ENCODE measurements at places on chromosomes 1 and 21. TPM values are rescaled to one million over a fixed set of nuclear protein-coding genes. Genes with fewer than 3 reads are reported as not detected.

GRCh38 chr1:78673120-78673519 lies 23.5 kb downstream of the IFI44 start:
- no peak for DNase-seq

- no peak for DNase-seq
Measured at GRCh38 chr1:31193729-31194128, 46.0 kb downstream of the NKAIN1 start.

DNA sequence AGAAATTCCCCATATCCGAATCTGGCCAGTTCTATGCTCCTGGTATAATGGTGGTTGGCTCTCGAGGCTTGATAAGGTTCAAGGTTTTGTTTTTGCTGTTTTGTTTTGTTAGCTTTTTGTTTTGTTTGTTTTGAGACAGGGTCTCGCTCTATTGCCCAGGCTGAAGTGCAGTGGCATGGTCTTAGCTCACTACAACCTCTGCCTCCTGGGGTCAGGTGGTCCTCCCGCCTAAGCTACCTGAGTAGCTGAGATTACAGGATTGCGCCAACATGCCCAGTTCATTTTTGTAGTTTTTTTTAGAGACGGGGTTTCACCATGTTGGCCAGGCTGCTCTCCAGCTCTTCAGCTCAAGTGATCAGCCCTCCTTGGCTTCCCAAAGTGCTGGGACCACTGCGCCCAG lies 109.1 kb upstream of the ERRFI1 start:
- DNase-seq = no peak

NFYC gene
- 82.2 TPM for total RNA-seq

SMCP gene
- not detected for total RNA-seq

PDZK1IP1 gene
- not detected for total RNA-seq

DNA sequence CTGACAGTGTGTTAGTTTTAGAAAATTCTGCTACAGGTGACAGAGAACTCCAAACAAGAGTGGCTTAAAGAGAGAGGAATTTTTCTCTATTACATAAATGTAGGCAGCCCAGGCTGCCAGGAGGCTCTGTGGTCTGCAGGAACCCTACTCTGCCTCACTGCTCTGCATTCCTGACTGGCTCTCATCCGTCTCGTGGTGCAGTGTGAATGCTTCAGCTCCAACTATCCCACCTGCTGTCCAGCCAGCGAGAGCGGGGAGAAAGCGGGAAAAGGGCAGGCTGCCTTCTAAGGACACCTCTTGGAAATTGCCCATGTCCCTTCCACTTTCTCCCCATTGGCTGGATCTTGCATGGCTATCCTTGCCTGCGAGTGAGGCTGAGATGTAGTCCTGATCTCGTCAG lies 131.3 kb downstream of the PEX14 start:
- DNase-seq = no peak

DNA sequence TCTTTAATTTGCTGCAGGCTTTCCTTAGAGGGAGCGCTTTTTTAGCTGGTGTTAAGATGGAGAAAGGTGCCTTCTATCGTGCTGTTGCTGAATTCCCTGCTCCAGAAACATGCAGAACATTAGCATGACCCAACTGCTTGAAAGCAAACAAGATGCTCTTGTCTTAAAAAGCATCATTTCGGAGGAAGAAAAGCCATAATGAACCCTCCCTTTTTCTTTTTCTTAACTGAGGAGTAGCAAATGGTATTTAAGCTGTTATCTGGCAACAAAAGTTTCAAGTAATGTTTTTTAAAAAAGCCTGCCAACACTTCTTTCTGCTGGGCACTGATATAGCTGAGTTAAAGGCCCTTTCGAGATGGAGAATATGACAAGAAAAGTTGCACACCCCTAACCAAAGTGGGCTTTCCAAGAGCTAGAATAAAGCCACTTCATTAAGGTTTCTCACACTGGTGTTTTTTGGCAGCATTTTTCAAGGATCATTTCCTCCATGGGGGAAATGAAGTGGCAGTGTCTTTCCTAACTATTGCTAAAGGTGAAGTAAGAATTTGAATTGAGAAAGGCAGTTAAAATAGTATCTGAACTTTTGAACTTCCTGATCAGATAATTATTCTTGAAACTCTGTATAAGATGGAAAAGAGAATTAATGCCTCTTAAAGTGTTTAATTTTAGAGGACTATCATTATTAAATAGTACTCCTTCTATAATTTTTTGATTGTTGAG lies 38.8 kb downstream of the ST6GALNAC5 start:
- DNase-seq = no peak

DNA sequence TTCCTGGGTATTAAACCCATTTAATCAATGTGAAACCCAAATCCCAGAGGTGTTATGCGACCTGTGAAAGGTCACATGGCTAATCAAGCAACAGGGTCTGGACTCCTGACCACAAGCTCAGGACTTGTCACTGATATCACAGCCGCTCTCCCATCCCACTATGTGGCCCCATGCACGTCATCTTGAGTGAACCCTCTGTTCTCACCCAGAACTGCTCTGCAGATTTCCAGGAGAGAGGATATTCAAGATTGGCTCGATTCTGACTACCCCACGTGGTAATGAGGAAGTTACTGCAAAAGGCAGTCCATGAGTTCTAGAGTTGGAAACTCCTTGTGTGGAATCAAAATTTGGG lies 173.5 kb upstream of the ETV3 start:
- DNase-seq = no peak

- DNase-seq = no peak
Measured at GRCh38 chr1:23825762-23826522, 713 bp upstream of the HMGCL start.

GRCh38 chr1:113917400-113918082 lies 11.6 kb upstream of the HIPK1 start:
- DNase-seq = no peak

KAZN gene
- total RNA-seq = 3.2 TPM

DNA sequence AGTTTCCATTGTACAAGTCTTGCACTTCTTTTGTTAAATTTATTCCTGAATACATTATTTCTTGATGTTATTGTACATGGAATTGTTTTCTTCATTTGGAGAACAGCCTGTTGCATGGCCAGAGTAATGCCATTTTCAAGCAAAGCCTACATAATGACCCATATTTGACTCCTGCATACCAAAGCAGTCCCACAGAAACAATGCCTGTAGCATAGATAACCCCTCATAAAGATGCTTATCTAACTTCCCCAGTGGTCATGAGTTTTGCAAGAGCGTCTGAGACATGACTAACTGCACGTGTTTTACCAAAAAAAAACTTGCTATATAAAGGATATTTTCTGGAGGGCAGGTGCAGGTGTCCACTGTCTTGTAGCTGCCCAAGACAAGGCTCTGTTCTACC lies 30.3 kb upstream of the RLF start:
- DNase-seq = no peak

GRCh38 chr1:87972811-87973210 lies 644.1 kb downstream of the LMO4 start:
- no peak for DNase-seq

DNA sequence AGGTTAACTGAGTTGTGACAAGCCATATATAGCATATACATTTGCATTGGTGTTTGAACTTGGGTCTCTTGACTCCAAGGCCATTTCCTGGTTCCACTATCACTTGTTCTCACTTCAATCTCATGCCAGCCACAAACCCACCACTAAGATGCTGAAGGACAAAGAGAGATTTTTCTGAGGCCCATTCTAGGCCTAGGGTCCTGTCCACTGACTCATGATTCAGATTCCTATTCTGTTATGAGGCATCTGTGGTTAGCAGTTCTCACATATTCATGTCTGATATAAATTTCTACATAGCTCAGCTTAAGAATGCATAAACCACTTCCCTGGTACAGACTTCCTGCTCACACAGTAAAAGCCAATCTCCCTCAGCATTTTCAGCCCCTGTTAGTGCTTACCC lies 326.1 kb upstream of the BEND5 start:
- DNase-seq = no peak

GRCh38 chr1:205190845-205191577 lies 20.5 kb downstream of the DSTYK start:
- no peak for DNase-seq

DNA sequence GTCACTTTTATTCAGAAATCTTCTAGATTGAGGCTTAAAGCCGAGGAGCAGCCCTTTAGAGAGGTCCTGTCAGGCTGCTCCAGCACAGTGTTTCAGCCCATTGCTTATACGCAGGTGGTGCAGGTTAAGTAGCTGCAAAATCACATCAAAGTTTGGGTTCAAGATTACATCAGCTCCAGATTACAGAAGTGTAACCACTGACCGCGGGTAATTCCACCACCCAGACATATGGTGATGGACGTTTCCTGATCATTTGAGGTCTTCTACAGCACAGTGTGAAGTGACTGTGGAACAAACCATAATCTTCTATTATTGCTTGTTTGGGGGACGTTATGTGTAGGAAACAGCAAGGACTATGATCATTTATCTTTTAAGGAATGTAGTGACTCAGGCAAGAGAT lies 11.8 kb downstream of the C1orf115 start:
- no peak for DNase-seq

FUCA1 gene
- total RNA-seq = 16.1 TPM

DYNLT5 gene
- 0.48 TPM for total RNA-seq

- DNase-seq = peak; percentile 74
Measured at GRCh38 chr1:171141688-171142415, 43.2 kb upstream of the FMO2 start.

GRCh38 chr1:12518931-12519692 lies 98.9 kb downstream of the DHRS3 start:
- peak; percentile 56 for DNase-seq

FMO2 gene
- 17.8 TPM for total RNA-seq

DNA sequence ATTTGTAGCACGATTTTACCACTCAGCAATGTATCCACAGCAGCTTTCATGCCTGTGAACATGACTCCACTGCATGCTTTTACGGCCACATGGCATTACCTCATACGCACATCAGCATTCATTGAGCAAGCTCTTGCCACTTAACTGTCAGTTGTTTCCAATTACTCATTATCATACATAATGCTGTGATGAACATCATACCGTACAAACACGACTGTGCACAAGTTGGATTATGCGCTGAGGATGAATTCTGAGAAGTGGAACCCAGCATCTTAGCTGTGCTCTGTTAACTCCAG lies 9.6 kb downstream of the UMODL1 start:
- no peak for DNase-seq

- peak; percentile 26 for DNase-seq
Measured at GRCh38 chr1:156943756-156944155, 23.3 kb downstream of the LRRC71 start.

GRCh38 chr1:151367658-151368392 lies 4.7 kb downstream of the SELENBP1 start:
- DNase-seq = no peak

KRTAP7-1 gene
- not detected for total RNA-seq

DNA sequence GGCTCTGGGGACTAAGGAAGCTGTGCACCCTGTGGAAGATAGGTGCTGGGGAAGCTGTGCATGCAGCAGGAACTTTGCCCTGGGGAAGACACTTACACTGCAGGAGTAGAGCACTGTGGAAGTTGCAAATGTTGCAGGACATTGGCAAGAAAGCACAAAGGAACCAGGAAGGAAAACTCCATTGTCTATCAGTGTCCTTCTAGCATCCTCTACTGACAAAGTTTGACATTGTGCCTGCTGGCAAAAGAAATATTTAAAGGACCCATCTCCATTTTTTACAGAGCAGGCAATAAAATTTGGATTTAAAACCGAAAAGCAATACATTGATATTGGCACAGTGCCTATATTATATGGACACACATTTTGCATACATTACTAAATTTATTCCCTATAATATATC lies 394.1 kb downstream of the PBX1 start:
- no peak for DNase-seq

S100A9 gene
- 350 TPM for total RNA-seq

CNKSR1 gene
- 0.60 TPM for total RNA-seq

OR2T33 gene
- total RNA-seq = not detected

NPL gene
- 62.7 TPM for total RNA-seq

- no peak for DNase-seq
Measured at GRCh38 chr1:243705585-243705984, 144.5 kb downstream of the AKT3 start.

IFNLR1 gene
- 1.9 TPM for total RNA-seq

DNA sequence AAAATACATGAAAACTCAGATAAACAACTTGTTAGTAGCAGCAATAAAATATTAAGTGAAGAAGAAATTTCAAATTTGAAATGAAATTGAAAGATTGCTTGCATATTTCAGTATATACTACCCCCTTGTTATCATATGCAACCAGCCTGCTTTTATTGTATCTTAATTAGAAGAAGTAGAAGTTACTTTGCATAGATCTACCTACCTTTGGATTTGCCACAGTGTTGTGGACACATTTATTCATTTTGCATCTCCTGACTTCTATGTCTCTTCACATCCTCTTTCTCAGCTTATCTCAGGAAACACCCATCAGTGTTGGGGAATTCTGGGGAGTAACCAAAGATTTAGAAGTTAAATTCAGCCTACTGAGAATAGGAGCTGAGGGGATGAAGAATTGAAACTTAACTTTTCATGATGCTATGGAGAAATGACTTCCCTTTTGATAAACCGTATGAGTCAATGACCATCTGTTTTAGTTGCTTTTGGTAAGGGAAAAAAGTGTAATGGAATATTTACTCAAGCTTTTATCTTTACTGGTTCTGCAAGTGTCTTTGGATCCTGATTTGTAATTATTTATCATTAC lies 96.9 kb downstream of the RGL1 start:
- DNase-seq = no peak

DNA sequence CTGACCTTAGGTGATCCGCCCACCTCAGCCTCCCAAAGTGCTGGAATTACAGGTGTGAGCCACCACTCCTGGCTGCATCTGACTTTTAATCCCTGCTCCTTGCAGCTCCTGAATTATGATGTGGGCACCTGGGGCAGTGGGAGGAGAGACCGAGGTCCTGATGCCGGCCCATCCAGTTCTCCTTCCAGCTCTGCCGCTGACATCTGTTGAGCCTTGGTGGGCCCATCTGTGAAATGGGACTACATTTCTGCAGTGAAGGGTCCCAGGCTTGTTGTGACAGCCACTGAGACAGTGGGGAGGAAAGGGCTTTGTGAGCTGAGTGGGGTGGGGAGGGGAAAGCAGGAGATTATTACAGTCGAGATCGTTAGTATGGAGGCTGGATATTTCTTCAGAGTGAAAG lies 11.8 kb downstream of the PLA2G2F start:
- no peak for DNase-seq

CD1E gene
- total RNA-seq = not detected
